C1 segment of cervical spinal cord (tissue), 14 donors: ENCODE measurements at places on chromosomes 5 and 9.

DNA sequence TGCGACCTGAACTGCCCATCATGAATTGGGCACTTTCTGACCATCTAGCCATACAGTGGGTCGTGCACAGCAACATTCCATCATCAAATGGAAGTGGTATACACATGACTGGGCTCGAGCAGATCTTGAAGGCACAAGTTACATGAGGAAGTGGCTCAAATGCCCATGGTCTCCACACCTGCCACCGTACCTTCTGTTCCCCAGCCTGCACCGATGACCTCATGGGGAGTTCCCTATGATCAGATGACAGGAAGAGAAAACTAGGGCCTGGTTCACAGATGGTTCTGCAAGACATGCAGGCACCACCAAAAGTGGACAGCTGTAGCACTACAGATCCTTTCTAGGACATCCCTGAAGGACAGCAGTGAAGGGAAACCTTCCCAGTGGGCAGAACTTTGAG lies 21.8 kb downstream of the MTMR12 start:
- no peak for DNase-seq

DNA sequence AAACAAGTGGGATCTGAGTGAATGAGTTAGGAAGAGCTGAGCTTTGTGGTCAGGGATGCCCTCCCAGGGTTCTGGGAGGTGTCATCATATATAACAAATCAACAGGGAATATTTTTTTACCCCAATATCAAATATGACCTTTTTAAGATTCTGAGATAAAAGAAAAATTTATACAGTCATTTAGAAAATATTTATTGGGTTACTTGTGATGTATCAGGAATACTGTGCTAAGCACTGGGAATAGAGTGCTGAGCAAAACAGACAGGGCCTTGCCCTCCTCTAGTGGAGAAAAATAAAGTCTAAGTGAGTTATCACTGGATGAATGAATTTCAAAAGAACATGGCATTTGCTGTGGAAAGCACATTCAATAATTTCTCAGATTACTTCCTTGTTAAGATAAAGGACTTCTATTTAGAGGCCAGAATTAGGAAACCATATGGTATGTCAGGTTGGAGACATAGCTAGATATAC lies 102.9 kb downstream of the BOD1 start:
- no peak for DNase-seq

GRCh38 chr5:181235689-181236366 lies 7.9 kb downstream of the RACK1 start:
- no peak for DNase-seq

- no peak for DNase-seq
These were observed 3.4 kb downstream of the IL4 start for GRCh38 chr5:132677191-132677590.

DNA sequence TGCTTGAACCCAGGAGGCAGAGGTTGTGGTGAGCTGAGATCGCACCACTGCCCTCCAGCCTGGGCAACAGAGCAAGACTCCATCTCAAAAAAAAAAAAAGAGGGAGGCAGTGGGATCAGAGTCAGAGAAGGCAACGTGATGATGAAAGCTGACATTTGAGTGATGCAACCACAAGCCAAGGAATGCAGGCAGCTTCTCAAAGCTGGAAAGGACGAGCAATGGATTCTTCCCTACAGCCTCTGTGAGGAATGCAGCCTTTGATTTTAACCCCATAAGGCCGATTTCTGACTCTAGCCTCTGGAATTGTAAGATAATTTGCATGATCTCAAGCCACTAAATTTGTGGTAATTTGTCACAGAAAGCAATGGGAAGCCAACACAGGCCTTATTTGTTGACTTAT lies 9.8 kb downstream of the TGFBI start:
- DNase-seq = no peak

DNA sequence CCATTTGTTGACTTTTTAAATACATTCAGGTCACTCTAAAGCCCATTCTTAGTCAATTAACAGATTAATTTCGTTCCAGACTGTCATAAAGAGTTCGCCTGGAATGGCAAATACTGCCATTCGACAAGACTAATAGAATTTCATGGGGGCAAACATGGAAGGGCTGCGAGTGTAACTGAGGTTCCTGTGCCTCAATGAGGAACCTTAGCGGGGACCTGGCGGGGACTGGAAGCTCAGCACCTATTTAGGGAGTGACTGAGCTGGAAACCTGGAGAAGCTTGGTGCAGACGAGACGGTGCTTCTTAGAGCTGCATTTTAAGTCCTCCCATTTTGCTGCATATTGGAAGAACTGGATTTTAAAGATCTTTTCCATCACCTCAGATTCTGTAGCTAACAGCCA lies 3.4 kb downstream of the VCAN start:
- no peak for DNase-seq

GRCh38 chr5:172911628-172911880 lies 47.7 kb upstream of the RPL26L1 start:
- DNase-seq = no peak

- DNase-seq = no peak
These were observed 142.5 kb upstream of the RETREG1 start for GRCh38 chr5:16759147-16759773.

DNA sequence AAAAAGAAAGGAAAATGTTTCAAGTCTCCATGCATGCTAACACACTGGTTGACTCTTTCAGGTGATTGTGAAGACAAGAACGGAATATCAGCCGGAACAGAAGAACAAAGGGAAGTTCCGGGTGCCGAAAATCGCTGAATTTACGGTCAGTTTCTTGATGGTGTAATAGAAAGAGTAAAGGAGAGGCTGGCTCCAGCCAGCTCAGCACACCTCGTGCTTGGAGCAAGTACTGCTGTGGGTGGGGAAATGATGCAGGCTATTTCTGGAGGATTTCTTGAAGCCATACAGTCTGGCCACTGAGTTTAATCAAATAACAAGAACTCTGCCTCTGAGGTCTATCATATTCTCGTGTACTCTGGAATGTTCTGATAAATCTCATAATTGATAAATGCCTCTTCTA lies 18.7 kb downstream of the NSG2 start:
- DNase-seq = no peak
